ENCODE measurements at places on chromosomes 5 and 9.

GRCh38 chr9:38235244-38235643, 157.3 kb upstream of the ALDH1B1 start:
- DNase-seq, result no peak

GRCh38 chr5:147674411-147674810, 108.1 kb downstream of the JAKMIP2 start:
- DNase-seq, result no peak

DNA sequence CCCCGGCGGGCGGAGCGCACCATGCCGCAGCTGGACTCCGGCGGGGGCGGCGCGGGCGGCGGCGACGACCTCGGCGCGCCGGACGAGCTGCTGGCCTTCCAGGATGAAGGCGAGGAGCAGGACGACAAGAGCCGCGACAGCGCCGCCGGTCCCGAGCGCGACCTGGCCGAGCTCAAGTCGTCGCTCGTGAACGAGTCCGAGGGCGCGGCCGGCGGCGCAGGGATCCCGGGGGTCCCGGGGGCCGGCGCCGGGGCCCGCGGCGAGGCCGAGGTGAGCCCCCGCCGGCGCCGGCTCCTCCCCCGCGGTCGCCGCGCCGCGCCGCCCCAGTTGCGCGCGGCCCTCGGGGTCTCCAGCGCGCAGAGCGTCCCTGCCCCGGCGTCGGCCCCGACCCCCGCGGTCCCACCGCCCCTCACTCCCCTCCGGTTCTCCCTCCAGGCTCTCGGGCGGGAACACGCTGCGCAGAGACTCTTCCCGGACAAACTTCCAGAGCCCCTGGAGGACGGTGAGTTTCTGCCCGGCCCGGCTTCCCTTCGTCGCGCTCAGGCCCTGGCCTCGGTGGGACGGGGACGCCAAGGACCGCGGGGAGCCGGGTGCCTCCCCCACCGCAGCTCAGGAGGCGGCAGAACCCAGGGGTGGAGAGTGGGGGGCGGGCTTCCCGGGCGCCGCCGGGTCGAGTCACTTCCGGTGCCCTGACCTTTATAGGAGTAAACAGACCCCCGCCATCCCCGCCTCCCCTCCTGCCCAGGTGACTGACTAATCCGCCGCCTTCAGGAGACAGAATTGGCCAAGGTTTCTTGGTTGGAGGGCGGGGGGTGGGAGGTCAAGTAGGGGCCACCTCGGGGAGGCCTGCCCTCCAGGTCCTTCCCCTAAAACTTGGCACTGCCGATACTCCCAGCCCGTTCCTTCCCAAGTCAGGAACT, 665 bp downstream of the TCF7 start:
- peak; percentile 71 for DNase-seq

DNA sequence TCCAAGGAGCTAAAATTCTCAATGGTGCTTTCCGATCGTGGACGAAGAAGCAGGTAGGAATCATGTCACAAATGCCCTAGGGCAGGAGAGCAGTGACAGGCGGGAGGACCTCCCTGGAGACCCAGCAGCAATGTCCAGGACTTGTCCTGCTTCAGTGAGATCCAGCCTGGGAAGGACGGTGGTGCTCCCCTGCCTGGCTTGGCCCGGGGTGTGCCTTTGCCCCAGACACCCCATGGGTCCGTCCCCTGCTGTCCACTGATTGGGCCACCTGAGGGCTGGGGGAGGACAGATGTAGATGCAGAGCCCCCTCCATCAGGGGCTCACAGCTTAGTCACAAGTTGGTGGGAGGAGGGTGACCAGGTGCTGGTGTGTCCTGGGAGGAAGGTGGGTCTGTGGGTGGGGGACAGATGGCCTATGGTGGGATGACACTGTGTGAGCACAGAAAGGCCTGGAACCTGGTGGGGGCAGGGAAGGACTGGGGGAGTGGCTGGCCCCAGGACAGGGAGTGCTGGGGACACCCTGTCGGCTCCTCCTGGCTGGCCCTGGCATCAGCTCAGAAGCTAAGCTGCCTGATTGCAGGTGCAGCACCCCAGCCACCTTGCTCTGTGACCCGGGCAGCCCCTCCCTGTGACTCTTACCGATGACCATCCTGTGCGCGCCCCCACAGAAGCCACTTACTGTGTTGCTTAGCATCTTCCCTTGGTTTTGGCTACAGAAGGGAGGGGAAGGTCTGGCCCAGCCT, 82.0 kb downstream of the PHF2 start:
- no peak for DNase-seq

DNA sequence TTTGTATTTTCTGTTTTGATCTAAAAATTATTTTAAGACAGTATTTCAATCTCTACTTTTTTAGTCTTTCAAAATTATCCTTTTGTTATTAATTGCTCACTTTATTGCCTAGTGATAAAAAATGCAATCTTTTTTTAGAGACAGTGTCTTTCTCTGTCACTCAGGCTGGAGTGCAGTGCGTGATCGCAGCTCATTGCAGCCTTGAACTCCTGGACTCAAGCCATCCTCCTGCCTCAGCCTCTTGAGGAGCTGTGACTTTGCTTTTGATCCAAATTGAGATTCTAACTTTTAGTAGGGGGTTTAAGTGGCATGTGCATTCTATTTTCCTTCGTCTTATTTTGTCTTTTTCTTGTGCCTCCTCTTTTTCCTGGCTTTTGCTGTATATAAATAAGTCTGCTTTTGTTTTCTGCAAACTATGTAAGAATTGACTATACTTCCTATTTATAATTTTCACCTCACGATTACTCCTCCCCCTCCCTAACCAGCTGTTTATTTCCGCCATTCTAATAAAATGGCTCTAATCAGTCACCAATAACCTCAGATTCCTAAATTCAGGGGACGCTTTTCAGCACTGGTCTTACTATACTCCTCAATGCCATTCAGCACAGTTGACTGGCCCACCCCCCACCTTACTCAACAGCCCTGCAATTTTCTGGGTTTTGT, 32.3 kb downstream of the KLF9 start:
- DNase-seq, result no peak

- DNase-seq, result no peak
Observed at GRCh38 chr5:54659700-54660131, 142.2 kb downstream of the SNX18 start.

DNA sequence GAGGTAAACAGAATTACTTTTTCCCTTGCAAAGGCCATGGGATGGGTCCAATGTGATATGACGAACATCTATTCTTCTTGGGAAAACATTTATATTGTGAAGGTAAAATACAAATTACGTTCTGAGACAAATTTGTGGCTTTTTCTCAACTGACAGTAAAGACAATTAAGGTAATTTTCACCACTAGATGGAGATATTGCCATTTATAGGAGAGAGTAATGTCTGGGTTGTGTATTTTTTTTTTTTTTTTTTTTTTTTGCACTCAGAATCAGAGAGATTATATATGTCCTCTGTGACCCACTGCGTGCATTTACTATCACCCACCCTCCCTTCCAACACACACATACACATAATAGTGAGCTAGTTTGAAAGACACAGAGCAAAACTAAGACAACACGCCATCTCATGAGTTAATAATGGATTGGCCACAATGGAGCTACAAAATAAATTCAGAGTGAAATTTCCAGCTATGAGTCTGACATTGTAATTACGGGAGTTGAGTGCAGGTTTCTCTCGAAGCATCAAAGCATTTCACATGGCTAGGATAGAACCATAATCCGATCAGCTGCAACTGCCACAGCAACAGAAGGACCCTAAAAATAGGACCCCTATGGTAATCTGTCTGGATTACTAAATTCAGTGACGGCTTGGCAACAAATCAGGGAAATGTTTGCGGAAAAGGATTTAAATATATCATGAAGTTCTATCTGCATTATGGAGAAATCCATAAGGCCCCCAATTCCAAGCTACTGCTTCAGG, 49.2 kb downstream of the ANXA1 start:
- no peak for DNase-seq

GRCh38 chr9:111943746-111944145, 47.1 kb downstream of the UGCG start:
- no peak for DNase-seq

GRCh38 chr5:72478276-72478675, 28.9 kb downstream of the ZNF366 start:
- DNase-seq, result no peak

GRCh38 chr5:124584991-124585715, 161.3 kb downstream of the ZNF608 start:
- no peak for DNase-seq

DNA sequence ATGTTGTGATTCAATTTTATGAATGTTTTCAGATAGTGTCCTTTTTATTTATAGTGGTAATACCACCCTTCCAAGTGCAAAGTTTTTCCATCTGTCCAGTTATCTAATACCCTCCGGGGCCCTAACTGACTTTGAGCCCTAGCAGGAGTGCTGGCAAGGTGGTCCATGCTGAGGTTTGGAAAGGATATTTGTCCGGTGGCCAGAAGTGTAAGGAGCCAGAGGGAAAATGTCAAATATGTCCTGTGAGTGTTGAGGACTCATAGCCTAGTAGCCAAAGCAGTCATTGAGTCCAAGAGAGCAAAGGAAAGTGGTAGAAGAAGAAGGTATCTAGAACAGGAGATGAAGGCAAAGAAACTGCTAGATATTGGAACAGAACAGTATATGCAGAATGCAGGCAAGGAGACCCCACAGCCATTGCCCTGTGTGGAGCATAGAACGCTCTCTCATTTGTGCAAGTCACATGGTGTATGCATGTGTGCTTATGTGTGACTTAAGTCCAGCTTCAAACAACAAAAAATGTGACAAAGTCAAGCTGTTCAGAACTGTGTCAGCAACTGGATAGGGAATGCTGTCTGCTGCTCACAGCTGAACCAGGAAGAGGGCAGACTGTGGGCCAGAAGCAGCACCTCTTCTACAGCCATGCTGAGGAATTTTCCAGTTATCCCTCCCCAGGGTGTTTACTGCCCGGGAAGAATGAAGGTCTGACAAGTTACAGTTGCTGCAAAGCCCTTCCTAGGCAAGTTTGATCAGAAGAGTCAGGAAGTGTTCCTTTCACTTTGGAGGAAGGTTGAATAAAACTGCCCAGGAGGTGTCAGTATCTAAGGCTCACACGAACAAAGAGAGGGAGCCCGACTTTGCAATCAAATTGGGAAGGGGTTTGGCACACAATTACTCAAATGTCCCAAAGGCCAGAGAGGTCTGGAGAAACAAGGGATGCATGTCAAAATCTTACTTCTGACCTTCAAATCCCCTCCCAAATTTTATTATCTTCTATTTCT, 463.3 kb upstream of the DMAC1 start:
- DNase-seq, result no peak

GRCh38 chr5:97044052-97044451, 98.4 kb downstream of the LIX1 start:
- no peak for DNase-seq

DNA sequence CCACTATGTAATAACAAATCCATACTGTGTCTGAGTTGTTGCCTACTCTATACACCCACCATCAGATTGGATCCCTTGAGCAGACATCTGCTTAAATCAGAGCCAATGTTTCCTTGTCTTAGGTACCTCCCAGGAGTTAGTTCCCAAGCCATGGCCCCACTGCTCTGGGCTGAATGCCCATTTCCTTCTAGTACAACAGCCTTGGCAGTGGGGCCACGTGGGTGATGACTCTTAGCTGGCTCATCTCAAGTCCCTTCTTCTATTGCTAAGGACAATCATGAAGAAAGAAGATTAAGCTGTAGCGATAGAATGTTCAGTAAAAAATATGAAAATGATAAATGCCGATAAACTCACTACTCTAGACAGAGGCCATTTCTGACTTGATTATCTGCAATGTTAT, 16.6 kb downstream of the PTGR1 start:
- DNase-seq, result no peak

DNA sequence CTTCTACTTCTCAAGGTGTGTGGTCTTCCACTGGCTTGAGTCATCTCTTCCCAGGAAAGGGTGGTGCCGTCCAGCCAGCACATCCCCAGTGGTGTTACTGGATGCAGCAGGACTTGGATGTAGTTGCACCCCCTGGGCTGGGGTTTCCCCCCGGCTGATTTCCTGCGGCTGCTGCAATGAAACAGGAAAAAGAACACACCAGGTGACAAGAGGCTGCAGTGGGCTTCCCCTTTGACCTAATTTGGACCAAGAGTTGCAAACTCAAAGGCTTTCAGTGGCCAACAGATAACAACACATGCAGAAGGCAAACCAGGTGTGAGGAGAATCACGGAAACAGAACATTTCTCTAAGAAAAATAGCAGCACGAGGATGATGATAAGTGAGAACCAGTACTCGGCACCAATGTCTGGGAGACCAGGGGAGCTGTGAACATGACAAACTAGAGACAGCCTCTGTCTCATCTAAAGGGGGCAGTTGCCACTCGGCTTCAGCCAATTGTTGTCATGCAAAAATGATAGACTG, 83.7 kb downstream of the PDE6A start:
- DNase-seq, result no peak

- no peak for DNase-seq
Observed at GRCh38 chr5:131998431-131999040, 12.9 kb downstream of the ACSL6 start.

GRCh38 chr5:32471784-32472183, 27.2 kb upstream of the ZFR start:
- no peak for DNase-seq

DNA sequence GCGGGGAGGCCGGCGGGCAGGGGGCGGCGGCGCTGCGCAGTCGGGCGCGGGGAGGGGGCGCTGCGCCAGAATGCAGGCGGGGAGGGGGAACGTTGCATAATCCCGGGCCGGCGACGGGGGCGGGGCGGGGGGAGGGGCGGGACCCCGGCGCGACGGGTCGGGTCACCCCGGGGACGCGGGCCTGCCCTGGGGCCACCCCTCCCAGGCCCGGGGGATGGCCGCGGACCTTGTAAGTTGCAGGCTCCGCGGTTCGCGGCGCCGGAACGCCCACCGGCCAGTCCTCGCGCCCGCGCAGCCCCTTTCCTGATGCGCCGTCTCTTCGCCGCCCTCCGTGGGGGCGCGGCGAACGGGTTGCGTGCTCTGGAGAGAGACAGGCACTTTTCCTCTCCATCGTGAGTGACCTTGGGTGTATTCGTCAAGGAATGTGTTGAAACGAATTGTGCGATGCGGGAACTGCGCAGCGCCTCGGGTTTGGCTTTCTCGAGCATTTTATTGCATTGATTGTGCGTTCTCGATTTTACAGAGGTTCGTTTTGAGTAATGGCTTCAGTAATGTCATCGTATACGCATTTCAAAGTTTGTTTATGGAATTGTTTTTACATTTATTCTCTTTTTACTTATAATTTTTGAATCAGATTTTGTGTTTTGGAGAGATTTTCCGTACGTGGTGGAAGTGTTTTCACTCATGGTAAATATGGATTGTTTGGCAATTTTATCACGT, 802 bp downstream of the SPIN1 start:
- no peak for DNase-seq

- DNase-seq, result no peak
Observed at GRCh38 chr5:6202968-6203365, 175.4 kb downstream of the MED10 start.

GRCh38 chr5:106408570-106408969, 1262.2 kb downstream of the EFNA5 start:
- no peak for DNase-seq
